ENCODE measurements at places on chromosomes 6 and 20.
A peak's percentile ranks its signal among the peaks of the same experiment; 100 is the strongest.

DNA sequence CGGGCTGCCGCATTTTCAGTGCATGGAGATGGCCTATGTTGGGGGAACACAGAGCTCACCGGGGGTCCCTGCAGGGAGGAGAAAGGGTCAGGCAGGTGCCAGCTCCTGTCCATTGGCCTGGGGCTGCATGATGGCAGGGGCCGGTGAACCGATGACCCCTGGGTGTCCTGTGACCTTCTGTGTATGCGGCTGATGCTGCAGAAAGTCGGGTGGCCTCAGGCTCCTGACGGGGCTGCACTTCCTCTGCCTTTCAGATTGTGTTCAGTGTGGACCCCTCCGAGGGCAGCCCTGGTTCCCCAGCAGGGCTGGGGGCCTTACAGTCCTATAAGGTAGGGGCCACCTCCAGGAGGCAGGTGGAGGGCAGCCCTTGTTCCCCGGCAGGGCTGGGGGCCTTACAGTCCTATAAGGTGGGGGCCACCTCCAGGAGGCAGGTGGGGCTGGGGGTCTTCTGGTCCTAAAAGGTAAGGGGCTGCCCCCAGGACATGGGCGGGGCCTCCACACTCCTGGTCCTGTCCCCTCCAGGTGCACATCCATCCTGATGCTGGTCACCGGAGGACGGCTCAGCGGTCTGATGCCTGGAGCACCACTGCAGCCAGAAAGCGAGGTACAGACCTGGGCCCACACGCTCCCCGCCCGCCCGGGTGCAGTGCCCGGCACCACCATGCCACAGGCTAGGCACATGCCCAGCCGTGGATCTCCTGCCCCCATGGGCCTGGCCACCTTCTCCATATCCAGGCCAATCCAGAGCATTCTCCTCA lies 11.0 kb upstream of the TNFRSF6B start:
- no peak for DNase-seq

DNA sequence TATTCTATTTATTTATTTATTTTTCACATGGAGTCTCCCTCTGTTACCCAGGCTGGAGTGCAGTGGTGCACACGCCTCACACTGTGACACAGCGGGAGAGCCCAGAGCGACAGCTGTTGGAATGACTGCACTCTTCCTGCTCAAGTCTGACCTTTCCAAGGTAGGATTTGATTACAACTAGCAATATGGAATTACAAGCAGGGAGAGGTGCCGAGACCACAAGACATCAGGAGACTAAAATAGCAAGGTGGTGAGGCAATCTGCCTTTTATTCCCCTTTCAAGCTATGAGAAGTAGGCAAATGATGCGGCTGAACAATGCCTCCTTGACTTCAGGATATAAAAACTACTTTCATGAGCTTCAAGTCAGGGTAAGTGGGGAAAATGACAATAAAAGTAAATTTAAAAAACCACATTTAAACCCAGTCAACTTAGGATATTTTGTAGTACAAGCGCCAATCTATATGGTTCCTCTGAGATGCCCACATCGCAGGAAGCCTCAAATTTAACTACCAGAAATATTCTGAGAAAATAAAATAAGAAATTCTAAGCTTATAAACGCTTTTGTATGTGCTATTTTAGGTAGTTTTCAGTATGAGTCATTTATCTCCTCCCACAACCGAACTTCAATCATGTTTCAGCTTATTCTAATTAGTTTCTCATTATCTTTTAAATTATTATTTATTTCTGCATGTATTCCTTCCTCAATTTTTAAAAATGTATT lies 146.9 kb upstream of the SGK1 start:
- DNase-seq, result no peak

- no peak for DNase-seq
Measured at GRCh38 chr6:29726571-29727194, 3.4 kb downstream of the HLA-F start.

DNA sequence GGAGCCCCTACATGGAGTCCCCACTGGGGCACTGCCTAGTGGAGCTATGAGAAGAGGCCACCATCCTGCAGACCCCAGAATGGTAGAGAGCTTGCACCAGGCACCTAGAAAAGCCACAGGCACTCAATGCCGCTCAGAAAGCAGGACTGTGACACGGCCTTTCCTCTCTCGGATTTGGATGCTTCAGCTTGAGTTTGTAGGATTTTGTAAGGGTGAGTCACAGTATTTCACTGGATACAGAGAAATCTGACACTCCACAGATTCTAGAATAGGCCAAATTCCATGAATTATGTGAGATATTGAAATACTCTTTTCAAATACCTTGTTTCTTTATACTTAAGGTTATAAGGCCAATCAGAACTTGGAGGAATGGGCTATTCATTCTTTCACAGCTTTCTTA lies 424.5 kb downstream of the HTR1B start:
- DNase-seq, result no peak

- DNase-seq, result no peak
Measured at GRCh38 chr6:163189609-163190008, 224.9 kb upstream of the QKI start.

GRCh38 chr6:151430886-151431285 lies 21.0 kb downstream of the RMND1 start:
- DNase-seq, result no peak

- peak; percentile 67 for DNase-seq
Measured at GRCh38 chr6:108541843-108542759, 18.6 kb upstream of the FOXO3 start.

GRCh38 chr20:51125780-51126179 lies 102.9 kb upstream of the KCNG1 start:
- DNase-seq, result no peak

- DNase-seq, result no peak
Measured at GRCh38 chr6:33789550-33789895, 593 bp upstream of the LEMD2 start.

GRCh38 chr6:88168362-88168761 lies 2.2 kb upstream of the CNR1 start:
- no peak for DNase-seq

DNA sequence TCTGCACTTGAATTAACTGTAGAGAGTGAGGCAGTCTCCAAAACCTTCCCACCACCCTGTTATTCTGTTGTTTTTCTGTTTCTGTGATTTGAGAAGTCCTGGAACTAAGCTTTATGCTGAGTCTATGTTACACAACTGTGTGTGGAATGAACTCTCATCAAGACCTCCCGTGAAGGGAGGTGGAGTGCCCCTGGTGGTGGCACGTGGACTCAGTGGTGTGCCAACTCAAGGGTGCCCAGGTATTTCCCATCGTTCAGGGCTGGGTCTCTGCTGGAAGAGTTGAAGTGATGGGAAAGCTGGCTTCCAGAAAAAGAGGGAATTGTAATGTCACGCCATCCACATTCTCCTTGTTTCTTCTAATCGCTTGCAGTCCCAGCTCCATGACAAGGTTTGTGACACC lies 374.2 kb downstream of the SMOC2 start:
- DNase-seq, result no peak

- no peak for DNase-seq
Measured at GRCh38 chr6:112886415-112886814, 539.3 kb downstream of the RFPL4B start.

GRCh38 chr6:50608421-50608820 lies 104.9 kb upstream of the TFAP2D start:
- DNase-seq, result no peak

- DNase-seq, result no peak
Measured at GRCh38 chr20:36499211-36499610, 42.1 kb upstream of the MYL9 start.

- no peak for DNase-seq
Measured at GRCh38 chr6:141677598-141678211, 455.0 kb upstream of the GJE1 start.

DNA sequence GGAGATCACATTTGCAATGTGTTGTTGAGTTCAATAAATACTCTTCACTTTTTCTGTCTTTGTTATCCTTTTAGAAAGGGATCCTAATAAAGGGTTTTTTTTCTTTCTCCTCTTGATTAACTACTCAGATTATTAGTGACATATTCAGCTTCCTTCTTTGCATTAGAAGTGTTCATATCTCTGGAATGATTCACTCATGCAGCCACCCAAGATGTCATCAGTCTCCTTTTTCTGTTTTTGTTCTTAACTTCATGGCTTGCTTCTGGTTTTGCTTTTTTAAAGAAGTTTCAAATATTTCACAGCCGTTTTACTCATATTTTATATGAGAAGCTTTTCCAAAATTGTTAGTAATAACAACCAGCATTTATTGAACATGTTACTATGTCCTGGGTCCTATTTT lies 187.6 kb downstream of the TMEM242 start:
- no peak for DNase-seq

GRCh38 chr20:40646361-40646760 lies 42.7 kb downstream of the MAFB start:
- no peak for DNase-seq

DNA sequence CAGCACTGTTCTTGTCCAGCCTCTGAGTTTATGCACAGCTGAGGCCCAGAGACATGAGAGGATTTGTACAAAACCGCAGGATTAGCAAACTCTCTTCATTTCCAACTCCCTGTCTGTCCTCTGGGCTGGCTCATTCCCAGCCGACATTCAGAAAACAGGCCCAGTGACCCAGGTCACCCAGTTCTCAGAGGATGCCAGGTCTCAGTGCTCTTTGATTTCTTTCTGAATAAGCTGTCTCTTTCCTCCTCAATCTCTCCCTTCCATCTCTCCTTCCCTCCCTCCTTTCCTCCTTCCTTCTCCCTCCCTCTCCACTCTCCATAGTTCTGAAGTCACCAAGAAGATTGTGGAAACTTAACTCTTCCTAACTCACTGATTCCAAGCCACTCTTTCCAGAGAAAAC lies 372.7 kb upstream of the SULF2 start:
- DNase-seq, result no peak

- no peak for DNase-seq
Measured at GRCh38 chr20:39605908-39606307, 643.8 kb downstream of the DHX35 start.

DNA sequence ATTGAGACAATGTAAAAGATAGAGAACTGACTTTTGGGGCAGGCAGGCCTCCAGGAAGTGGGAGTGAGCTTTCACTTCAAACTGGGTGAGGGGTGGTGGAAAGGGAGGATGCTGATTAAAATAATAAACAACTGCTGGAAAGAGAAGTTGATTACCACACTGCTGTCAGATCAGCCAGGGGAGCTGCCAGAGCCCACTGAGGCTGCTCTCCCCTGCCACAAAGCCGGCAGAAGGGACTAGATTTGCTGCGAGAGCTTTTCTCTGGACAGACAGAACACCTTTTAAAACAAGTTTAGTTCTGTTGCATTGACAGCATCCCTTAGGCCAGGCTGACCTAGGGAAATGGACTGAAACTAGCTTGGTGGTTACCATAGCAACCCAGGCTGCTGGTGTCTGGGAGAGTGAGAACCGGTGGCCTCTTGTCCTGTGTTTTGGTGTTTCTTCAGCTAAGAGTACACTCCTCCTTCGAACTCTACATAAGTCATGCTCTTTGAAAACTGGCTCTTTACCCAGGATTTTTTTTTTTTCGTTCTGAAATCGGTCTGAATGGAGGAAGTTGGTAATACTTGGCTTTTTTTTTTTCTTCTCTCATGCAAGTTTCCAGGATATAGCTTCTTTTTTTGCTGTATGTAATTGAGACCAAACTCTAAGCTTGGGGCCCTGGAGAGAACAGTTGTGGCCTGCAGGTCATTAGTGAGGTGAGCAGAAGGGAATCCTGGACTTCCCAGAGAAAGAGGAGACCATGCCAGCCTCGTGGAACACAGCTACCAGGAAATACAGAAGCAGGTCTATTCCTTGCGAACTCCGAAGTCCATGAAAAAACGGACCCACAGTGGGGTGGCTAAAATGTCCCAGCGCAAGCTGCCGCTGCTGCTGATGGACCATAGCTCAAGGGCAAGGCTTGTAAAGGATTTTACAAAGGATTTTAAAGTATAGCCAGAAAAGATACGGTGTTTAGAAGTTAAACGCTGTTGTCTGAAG lies 374.4 kb downstream of the UTRN start:
- peak; percentile 19 for DNase-seq

DNA sequence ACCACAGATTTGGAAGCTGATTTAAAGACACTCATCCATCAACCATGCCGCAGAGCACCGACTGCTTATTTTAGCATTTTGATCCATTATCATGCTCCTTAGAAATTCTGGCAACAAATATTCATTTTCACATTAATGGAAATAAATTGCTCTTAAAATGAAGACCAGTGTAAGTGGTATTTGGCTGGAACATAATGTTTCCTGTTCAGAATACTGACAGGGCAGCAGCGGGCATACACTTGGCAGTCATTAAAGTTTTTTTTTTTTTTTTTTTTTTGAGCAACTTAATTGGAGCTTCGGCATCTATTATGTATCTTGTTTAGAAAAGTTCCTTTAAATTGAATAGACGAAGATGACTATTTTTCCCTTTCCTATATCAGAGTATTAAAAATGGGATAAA lies 47.4 kb downstream of the MAP3K5 start:
- DNase-seq, result no peak

GRCh38 chr6:41584668-41585205 lies 38.6 kb downstream of the FOXP4 start:
- DNase-seq, result no peak

GRCh38 chr6:131288214-131288613 lies 152.9 kb downstream of the AKAP7 start:
- no peak for DNase-seq

GRCh38 chr6:89410788-89411144 lies 1.3 kb downstream of the RRAGD start:
- DNase-seq, result no peak

GRCh38 chr6:22113026-22113766 lies 183.6 kb downstream of the PRL start:
- DNase-seq, result no peak

- DNase-seq, result no peak
Measured at GRCh38 chr6:68476611-68477010, 158.5 kb upstream of the ADGRB3 start.

DNA sequence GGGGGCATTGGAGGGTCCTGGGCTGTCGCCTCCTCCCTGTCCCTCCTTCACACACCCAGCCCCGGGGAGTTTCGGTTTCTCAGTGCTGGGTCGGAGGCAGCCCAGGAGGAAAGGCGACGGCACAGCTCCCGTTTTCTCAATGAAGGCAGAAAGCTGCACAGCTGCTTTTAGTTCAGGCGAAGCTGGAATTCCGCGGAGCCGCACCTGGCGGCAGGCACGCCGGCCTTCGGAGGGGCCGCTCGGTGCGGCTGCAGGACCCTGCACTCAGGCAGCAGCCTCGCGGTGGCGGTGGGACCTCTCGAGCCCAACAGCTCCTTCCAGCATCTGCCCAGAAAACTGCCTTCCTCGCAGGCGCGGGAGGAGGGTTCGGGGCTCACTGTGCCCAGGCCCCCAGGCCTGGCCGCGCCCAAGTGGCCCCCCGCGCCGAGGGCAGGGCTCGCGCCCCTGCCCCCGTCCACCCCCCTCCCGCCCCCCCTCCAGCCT lies 4.6 kb downstream of the FOXQ1 start:
- DNase-seq, result no peak

DNA sequence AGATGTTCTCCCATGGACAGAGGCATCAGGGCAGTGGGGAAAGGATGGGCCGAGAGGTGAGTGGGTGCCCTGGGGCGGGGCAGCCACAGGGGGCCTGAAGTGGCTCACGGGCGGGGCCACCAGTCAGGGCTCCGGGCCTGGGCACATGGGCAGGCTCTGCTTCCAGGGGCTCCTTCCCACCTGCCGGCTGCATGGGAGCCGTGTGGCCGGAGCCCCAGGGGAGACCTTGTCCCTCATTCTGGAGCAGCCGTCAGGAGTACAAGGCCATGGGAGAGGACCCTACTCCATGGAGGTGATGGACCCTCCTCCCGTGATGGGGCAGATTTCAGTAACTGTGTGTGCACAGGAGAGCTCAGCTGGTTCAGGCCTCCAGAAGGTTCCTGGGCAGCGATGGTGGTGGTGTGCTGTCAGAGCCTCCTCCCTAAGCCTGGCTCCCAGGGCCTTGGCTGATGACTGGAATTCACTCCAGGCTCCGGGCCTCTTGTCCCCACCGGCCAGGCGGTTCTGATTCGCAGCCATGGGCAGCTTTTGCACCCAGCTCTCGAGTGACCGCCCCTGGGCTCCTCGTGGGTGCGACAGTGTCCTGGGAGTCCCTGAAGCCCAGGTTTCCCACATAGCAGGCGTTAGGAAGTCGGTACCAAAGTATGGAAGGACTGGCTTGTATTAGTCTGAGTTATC lies 6.2 kb downstream of the SLCO4A1 start:
- DNase-seq, result no peak

Measured in stimulated activated naive CD8-positive, alpha-beta T cell treated with anti-CD3 and anti-CD28 coated beads, Interleukin-15, Interleukin-2, amounts not matched to agents 100 U/mL and 50 U/mL, for 24 hours (primary cell).